ENCODE measurements at places on chromosomes 2 and 18.
A peak's percentile ranks its signal among the peaks of the same experiment; 100 is the strongest.

GRCh38 chr2:233060501-233060979, 398 bp downstream of the INPP5D start:
- no peak for DNase-seq

DNA sequence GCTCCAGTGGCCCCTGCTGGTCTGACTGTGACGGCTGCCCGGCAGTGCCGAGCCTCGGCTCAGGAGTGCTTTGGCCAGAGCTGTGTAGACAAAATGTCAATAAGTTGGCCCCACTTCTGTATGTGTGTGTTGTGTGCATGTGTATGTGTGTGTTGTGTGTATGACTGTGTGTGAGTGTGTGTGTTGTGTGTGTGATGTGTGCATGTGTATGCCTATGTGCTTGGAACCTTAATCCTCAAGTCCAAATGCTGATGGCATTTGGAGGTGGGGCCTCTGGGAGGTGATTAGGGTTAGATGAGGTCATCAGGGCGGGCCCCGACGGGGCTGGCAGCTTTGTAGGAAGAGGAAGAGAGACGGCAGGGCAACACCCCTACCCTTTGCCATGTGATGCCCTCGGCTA, 269.0 kb downstream of the DCDC2C start:
- DNase-seq, result no peak

GRCh38 chr2:219998714-219999227, 371.3 kb downstream of the SLC4A3 start:
- no peak for DNase-seq

- no peak for DNase-seq
These were observed 96.4 kb downstream of the RTP5 start for GRCh38 chr2:241965931-241966412.

- no peak for DNase-seq
These were observed 182.7 kb downstream of the RPIA start for GRCh38 chr2:88874063-88874657.

DNA sequence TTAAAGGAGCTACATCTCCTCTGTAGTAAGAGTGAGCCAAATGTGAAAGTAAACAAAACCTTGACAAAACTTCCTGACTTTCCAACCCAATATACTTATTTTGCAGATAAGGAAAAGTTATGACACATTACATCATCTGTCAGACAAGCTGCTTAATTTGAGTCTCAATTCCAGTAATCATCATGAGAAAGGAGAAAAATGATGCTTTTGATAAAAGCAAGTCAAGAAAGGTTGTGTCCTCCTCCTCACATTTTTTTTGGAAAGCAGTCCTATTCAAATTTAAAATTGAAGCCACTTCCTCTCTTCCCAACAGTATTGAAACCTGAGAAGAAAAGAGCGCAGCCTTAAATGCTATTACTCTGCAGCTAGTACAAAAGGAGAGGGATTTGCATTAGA, 519.6 kb downstream of the LRP1B start:
- DNase-seq, result no peak

GRCh38 chr2:27715318-27716210, 51.9 kb downstream of the SLC4A1AP start:
- no peak for DNase-seq

DNA sequence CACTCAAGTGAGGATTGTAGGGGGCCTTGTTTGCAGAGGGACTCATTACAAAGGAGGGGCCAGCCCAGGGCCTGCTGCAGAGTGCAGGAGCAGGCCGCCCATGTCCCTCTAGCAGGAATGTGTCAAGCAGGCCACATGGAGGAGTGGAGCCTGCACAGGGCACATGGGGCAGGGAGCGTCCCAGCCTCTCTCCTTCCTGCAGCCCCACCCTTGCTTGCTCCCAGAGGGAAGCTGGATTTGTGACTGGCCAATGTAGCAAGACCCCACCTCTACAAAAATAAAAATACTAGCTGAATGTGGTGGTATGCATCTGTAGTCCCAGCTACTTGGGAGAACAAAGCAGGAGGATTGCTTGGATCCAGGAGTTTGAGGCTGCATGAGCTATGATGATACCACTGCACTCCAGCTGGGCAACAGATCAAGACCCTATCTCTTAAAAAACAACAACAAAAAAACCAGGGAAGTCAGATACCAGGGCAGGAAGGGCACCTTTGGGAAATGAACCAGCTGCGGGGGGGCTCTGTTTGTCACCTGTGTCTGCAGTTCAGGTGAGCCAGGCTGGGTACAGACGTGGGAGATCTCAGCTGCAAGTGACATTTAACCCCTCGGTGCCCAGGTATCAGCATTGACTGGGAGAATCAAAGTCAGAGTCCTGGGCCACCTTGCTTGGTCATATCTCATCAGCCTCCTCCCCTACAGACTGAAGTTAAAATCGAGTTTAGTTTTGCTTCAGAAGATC, 27.7 kb downstream of the IMPA2 start:
- no peak for DNase-seq

DNA sequence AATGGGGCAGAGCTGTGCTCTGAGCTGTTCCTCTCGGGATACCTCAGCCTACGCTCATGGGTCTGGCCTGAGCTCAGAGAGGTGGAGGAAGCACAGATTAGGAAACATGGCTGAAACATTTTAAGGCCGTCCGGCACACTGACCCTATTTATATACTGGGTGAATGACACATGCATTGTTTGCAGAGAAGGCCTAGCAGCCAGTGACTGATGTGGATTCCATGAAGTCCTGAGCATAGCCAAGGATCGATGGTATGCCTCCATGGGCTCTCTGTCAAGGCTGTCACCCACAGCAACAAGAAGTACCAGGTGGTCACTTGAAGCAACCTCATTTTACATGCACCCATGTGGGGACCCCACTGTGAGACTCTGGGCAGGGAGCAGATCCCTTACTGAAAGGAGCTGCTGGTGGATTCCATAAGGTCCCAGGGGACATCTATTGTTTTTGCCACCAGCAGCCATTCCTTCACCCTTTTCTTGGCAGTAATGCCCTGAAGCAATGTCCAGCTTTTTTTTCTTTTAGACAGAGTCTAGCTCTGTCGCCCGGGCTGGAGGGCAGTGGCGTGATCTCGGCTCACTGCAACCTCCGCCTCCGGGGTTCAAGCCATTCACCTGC, 8.4 kb downstream of the PTMA start:
- DNase-seq, result no peak

DNA sequence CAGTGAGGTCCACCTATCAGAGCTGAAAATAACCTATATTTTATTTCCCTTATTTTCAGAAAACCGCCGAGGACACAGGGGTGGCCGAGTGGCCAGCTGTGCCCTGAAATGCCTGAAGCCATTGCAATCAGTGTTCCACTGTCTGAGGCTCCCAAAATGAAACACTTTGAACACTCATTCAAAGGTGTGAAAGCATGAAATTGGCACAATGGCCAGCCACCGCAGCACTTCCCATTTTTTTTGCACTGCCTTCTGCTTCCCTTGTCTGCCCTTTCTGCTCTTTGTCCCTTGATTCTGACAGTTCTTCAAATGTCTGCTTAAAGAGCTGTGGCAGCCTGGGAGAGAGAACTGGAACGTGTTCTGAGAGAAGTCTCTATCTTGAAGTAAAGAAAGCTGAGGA, 1127.5 kb upstream of the CELF4 start:
- no peak for DNase-seq

DNA sequence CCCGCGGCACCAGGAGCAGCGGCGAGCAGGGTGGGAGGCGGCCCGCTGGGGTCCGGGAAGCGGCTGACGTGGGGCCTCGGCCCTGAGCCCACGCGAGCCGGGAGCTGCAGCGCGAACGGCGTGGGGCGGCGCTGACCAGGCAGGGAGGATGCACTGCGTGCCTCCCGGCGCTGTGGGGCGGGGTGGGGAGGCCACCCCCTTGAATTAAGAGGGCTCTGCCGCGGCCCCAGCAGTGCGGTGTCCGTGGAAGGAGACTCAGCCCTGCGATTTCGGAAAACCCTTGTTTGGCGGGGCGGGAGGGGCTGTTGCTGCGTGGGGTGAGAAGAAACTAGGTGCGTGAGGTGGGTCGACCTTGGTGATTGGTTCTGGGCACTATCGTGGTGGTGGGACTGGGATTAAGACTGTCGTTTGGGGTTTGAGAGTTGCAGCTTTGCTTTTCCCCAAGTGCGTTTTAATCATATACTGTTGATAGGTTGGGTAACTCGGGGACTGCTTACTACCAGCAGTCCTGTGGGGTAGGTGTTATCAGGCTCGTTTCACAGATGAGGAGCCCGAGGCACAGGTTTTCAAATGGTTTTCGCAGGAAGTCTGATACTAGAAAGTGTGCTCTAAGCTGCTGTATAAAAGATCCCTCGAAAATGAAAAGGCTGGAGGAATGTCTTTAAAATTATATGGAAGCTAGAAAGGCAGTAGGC, 722 bp downstream of the ACSL3 start:
- peak; percentile 76 for DNase-seq

- DNase-seq, result no peak
These were observed 8.3 kb downstream of the ARL5A start for GRCh38 chr2:151819920-151820319.

DNA sequence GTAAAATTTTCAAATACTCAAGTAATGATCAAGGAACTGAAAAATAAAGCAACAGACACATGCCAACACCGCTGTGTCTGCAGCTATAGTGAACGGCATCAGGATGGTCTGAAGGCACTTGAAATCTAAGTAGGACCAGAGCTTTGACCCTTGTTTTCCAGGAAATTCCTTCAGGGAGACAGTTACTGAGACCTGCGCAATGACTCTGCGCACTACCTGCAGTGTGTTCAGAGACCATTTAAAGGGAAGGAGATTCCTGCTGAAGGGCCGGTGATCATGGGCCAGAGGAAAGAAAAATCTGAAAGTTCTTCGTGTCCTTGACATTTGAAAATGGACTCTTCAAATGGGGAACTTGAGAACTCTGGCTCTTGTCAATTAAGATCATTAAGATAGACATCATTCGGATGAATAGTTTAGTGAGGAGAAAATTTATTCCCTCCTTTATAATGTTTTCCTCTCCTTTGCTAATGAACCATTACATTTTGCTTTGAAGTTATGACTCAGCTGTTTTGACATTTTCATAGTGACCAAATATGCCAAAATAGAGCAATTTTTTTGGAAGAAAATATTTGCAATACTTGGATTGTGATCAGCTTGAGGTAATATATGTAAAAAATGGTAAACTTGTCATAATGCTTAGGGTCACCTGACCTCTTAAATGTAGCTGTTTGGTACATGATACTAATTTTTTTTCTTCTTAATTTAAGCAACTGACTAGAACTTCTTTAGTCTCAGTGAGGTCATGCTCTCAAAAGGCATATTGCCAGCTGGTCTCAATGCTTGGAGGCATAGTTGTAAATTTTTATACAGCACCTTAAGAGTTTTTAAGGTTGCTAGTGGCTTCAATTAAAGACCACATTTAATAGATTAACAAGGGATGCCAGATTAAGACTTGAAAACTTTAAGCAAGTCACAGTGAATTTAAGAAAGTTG, 329.3 kb downstream of the ARHGAP15 start:
- no peak for DNase-seq

DNA sequence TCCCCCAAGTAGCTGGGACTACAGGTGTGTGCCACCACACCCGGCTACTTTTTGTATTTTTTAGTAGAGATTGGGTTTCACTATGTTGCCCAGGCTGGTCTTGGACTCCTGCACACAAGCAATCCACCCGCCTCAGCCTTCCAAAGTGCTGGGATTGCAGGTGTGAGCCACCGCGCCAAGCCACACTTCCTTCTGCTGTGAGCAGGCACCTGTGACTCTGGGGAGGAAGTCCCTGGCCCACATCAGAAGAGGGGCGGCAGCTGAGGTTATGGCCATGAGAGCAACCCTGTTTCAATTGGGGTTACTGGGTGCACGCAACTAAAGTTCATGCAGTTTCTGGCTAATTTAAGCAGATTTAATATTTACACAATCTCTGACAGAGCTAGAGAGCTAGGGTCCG, 91.0 kb downstream of the PLB1 start:
- DNase-seq, result peak; percentile 57

GRCh38 chr18:13218997-13219396, 437 bp downstream of the LDLRAD4 start:
- no peak for DNase-seq

DNA sequence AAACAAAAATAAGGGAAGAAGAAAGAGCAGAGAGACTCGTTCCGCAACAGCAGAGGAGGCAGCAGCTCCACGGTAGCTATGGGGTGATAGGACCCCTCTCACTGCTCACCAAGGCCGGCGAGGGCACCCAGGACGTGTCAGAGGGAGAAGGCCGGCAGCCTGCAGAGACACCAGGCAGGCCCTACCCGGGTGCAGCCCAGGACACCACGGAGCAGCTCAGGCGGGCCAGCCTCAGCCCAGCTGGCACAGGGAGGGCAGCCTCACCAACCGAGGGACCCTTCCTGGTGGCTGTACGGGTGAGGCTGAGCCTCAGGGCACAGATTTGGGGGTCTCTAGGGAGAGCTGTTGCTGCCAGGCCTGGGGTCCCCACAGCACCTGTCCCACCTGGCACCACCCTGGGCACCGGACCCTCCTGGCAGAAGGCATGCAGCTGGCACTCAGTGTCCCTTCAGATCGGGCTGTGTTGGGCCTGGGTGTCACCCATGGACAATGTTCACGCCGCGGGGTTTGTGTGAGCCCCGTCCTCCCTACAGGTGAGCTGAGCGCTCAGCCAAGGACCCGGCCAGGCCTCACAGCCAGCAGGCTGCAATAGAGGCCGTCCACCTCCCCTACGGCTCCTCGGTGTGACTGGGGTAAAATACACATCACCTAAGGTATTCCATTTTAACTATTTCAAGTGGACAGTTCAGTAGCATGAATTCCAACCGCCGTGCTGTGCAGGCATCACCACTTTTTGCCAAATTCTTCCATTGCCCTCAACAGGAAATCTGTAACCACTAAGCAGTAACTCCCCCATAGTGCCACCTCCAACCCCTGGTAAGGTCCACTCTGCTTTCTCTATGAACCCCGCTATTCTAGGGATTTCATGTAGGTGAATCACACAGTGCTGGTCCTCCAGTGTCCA, 21.6 kb downstream of the KCNG2 start:
- no peak for DNase-seq

DNA sequence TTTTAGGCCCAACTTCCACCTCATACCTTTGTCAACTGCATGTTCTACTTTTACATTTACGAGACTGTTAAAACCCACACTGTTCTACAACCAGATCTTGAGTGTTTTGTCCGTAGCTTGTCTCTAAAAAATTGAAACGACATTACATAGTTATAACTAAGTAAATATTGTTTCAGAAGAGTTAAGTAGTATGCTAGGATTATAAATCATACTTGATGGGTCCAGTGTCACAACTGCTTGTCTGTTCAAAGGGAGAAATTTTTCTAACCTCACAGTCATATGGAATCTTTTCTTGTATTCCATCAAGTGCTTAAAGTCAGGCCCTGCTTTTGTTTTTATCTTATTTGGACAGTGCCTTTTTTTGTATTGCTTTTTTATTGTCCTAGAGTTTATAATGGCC, 4.3 kb downstream of the GMCL1 start:
- DNase-seq, result no peak

DNA sequence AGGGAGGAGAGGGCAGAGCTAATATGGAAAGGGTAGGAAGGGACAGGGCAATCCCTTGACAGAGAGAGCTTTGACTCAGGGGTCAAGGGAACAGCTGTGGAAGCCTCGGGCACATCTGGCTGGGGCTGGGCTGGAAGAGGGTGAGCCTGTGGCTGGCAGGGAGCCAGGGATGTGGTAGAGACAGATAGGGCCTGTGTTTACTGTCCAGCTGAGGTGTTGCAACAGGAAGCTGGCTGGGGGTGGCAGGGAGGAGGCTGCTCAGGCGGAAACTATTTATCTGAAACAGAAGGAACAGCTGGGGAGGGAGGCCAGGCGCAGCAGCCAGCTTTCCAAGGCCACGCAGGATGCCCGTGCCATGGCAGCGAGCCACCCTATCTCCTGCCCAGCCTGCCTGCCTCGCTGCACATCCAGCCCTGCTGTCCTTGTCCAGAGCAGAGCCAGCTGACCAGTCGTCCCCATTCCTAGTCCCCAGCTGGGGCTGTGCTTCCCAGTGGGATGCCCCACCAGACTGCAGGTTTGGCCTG, 264.7 kb downstream of the CYP26B1 start:
- peak; percentile 84 for DNase-seq
